ENCODE measurements at places on chromosomes 7 and 10. TPM values are rescaled to one million over a fixed set of nuclear protein-coding genes. Genes with fewer than 3 reads are reported as not detected.
A peak's percentile ranks its signal among the peaks of the same experiment; 100 is the strongest.

CYP2C19 gene
- total RNA-seq = not detected

ASAH2 gene
- not detected for total RNA-seq

ATP6V0E2 gene
- total RNA-seq = 22.5 TPM

ACSM6 gene
- total RNA-seq = not detected

ZNF736 gene
- 16.5 TPM for total RNA-seq

NUPR2 gene
- not detected for total RNA-seq

NODAL gene
- not detected for total RNA-seq

NUTM2E gene
- not detected for total RNA-seq

ASB10 gene
- total RNA-seq = not detected

OR6V1 gene
- total RNA-seq = not detected

IL2RA gene
- not detected for total RNA-seq

EPO gene
- not detected for total RNA-seq

ERVW-1 gene
- not detected for total RNA-seq

EPDR1 gene
- 23.2 TPM for total RNA-seq

GRCh38 chr10:35341521-35341920 lies 5.2 kb downstream of the CCNY start:
- no peak for DNase-seq

GRCh38 chr10:43594944-43595589 lies 11.2 kb upstream of the ZNF485 start:
- no peak for DNase-seq

- DNase-seq = peak; percentile 46
Measured at GRCh38 chr7:150979713-150980390, 1.7 kb upstream of the KCNH2 start.

GRCh38 chr10:3053155-3053554 lies 14.2 kb upstream of the PFKP start:
- DNase-seq = no peak

DNA sequence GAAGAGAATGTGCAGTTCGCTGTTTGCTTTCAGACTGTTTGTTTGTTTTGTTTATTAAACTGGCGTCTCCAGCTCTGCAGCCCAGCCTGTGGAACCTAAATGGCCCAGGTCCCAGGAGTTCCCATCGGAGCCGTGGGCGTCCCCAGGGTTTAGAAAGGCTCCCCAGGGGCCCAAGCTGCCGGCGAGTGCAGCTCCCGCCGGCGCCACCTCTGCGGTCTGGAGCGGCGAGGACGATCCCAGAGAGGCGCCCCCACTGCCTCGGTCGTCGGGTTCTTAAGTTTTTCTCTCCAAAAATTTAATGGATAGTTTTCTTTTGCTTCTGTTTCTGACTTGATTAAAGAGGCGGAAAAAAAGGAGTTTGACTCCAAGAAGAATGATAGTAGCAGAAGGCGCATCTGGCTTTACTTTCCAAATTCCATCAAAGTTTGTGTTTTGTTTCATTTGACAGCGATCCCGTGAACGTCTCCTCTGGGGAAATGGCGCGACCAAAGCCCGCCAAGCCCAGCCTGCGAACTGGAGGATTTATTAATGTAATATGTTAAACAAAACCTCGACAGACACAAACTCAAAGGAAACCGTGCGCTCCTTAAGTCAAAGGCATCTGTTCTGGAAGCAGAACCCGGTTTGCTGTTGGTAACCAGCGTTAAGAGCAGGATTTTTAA lies 718 bp upstream of the FZD1 start:
- DNase-seq = peak; percentile 19

GRCh38 chr7:130401578-130401977 lies 21.3 kb downstream of the CPA1 start:
- DNase-seq = no peak

- no peak for DNase-seq
Measured at GRCh38 chr7:44980393-44981034, 1.7 kb upstream of the MYO1G start.

GRCh38 chr7:108090791-108091460 lies 39.2 kb downstream of the LAMB4 start:
- DNase-seq = no peak

GRCh38 chr10:96705134-96705533 lies 15.2 kb downstream of the PIK3AP1 start:
- DNase-seq = no peak

DNA sequence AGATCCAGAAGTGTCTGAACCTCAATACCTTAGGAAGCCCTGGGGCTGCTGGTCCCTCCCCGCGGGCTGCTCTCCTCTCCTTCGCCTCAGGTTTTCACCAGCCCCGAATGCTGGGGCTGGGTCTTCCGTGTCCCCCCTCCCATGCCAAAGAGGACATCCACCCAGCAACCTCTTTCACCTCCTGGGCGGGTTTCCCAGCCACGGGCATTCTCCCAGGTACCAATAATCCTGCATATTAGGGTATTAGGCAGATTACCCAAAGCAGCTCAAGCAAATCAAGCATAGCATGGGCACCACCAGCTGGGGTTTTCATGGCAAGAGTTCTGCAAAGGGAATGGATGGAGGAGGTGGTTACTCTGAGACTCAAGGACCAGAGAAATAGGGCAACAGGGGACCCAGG lies 224.4 kb downstream of the KCNMA1 start:
- no peak for DNase-seq

DNA sequence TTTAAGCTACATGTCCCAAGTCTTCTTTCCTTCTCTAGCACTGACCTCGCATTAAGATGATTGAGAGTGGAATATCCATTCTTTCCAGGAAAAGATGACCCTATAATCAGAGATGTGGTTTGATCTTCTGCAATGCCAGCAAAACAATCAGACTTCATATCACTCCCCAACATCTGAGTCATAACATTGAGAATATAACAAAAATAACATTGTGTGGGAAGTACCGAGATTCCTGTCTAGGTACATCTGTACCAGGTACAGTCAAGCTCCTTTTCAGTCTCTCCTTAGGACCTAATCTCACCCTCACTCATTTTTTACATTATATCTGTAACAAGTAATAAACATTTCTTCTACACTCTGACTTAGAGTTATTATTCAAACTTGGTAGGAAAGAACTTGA lies 201.6 kb downstream of the LRRTM3 start:
- DNase-seq = no peak

DNA sequence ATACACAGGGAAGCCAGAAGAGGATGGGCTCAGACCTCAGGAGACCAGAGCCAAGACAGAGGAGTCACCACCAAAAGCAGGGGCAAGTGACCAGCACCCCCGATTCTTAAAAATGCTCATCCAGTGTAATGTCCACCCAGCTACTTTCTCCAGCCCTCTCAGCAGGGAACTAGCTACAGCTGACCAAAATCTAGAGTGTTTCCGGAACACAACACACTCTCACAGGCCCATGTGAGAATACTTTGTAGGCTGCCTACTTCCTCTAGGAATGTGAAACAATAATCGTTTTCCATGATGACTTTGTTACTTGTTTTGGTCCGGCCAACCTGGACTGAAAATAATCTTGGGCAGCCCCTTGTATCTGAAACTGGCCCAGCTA lies 14.5 kb downstream of the PSAP start:
- DNase-seq = no peak

GRCh38 chr10:133158756-133159610 lies 1.0 kb upstream of the KNDC1 start:
- DNase-seq = peak; percentile 22

GRCh38 chr10:87053111-87053510 lies 33.0 kb downstream of the FAM25A start:
- peak; percentile 19 for DNase-seq

DNA sequence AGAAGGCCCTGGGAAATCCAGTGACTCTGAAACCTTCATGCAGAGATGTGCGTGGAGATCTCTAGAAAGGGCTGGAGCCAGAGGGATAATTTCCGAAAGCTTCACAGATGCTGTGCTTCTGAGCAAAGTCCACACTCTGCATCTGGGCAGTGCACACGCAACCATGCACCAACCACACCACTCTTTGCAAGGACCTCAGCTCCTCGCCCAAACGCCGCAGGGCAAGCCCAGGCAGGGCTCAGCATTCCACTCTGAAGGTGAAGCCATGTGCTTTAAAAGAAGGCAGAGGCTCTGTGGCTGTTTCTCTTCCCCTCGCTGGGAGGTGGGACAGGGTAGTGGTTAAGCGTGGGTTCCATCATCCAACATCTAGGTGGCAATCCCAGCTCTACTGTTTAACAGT lies 48.4 kb downstream of the ASB13 start:
- no peak for DNase-seq

- DNase-seq = no peak
Measured at GRCh38 chr10:104002911-104003310, 36.0 kb downstream of the SLK start.

DNA sequence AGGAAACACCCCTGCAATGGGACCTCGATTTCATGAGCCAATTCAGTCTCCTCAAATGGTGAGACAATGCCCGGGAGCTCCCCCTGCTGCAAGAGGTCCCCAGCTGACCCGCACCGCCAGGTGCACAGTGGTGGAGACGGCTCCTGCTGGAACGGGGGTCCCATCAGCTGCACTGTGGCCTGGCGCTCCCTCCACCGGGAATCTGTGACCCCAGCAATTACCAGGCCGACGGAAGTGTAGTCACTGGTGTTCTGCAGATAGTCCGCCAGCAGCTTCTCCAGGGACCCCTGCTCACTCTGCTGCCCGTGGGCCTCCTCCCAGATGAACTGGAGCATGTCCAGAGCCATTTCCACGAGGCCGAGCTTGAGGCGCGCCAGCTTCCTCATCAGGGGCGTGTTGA lies 64.9 kb upstream of the NKX6-2 start:
- peak; percentile 8 for DNase-seq

DNA sequence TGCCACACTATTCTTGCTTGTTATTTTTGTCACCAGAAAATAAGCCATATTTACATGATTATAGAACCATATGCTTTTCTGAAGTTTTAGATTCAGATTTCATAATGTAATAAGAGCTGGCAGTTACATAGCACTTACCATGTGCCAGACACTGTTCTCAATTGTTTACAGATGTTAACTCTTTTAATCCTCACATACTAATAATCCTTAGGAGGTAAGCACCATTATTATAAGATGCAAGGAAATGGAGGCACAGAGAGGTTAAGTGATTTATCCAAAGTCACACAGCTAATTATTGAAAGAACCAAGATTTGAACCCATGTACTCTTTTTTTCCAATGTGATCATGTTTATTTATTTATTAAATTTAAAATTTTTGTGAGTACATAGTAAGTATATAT lies 57.2 kb downstream of the CREB5 start:
- no peak for DNase-seq

DNA sequence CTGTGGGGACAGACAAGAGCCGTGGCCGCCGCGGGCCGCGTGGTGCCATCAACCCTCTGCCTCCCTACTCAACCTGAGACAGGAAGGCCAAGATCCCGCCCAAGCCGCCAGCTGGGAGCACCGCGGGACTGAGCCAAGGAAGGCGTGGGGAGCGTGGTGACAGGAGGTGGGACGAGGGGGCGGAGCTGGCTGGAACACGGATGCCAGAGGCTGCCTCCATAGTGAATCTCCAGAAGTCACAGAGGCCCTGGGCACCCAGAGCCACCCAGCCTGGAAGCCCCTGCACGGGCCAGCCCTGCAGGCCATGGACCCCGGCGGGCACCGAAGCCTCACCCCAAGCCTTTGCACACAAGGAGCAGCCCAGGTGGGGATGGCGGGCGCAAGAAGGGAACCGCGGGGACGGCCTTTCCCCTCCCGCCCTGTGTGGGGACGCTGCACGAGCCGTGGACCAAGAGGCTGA lies 18.1 kb upstream of the DPYSL4 start:
- DNase-seq = no peak

DNA sequence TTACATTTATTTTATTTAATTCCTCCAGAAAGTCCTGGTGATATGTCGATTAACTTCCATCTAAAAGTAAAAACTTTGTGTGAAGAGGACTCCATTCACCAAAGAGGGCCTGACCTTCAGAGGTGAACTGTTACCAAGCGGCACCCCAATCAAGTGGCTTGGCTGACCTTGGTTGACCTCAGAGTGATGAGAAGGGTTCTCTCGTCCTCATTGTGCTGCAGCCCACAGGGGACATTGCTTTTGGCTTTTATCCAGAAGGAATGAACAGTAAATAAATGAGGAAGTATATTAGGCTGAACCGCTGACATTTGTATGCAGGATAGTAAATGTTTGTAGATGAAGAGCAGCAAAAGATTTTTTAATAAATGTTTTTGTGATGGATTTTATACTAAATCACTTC lies 172.4 kb upstream of the MKI67 start:
- DNase-seq = no peak

- DNase-seq = no peak
Measured at GRCh38 chr10:70896551-70896950, 8.2 kb upstream of the PCBD1 start.

DNA sequence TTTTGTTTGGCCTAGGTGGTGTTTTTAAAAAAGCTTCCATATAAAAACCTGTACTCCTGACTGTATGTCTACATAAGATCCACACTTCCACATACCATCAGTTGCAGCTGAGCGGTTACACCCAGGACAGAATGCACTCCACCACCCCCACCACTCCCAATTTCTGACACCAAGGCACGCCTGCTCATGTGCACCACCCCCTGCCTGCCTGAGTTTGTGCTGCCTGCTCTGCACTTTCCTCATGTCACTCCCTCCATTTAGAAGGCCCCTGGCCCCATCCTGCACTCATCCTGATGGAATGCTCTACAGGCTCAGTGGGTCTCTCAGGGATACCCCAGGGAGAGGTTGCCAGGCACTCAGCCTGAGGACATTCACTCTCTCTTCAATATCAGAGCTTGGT lies 6.5 kb downstream of the VPS41 start:
- DNase-seq = no peak

DNA sequence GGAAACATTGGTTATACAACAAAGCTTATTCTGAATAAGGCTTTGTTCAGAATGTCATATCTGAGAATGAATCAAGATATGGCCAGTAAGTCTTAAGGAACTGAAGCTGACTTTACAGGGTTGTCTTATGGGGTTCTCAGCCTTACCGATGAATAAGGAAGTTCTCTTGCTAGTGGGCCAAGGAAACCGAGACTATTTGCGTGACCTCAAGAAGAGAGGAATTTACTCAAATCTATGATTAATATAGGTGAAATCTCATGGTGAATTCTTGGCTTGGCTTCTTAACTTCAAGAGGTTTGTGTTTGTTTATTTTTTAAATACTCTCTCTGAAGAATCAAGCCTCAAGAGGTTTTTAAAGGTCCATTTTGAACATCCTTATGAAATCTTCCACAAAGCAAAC lies 4.7 kb upstream of the MRLN start:
- no peak for DNase-seq

All from uterus (tissue), 4 donors.